ENCODE measurements at places on chromosomes 5 and 9.

- DNase-seq, result peak; percentile 56
Measured at GRCh38 chr5:158287643-158288271, 428.8 kb upstream of the CLINT1 start.

- DNase-seq, result no peak
Measured at GRCh38 chr5:173490681-173491080, 125.8 kb downstream of the BOD1 start.

DNA sequence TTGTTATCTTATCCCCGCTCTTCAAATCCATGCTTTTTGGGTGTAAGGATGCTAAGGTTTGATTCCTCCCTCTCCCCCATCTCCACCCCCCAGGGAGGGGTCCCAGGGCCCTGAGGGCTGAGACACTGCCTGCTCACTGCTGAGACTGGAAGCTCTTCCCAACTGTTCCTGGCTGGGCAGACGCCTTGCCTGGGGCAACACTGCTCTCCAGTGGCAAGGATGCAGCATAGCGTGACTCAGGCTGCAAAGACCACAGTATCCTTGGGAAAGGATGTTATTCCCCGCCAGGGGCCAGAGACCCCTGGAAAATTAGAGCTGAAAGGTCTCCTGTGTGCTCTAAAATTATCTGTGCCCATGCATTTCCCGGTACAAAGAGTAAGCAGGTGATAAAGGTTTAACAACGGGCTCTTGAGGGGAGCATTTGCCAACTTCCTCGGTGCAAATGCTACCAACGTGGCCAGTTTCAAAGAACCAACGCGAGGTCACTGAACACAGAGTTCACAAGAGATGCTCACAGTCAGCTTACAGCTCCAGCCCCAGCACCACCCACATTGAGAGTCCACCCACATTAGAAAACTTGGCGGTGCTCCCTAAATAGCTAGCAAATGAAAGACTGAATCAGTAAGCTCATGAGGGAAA, 271.9 kb downstream of the NSG2 start:
- peak; percentile 82 for DNase-seq

DNA sequence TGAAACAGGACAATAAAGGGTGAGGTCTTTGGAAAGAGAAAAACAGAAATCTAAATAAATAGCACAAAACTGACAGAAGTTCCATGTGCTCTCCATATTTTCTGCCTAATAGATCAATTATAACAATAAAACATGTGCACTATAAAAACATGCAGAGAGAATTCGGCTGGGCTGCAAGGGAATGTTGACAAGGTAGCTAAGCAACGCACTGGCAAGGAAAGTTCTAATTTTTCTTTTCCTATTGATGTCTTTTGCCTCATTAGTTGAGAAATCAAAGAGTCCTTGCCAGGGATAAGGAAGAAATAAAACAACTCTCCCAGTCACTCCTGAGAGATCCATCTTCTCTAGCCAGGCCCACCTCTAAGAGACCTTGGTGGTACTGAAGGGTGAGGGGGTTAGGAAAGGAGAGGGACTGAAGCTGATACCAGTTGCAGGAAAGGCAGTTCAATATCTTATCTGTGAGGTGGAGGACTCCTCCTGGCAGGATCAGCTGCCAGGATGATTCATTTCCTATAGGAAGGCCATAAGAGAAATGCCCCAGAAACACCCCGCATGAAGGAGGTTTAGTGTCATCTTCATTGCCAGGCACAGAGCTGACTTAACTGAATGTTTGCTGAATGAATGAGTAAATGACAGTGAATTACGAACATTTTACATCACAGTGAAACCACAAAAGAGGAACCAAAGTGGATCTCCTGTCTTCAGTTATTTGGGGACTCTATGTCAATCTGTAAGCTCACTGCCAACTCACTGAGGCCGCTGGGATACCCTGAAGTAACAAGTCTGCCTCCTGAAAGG, 63.7 kb upstream of the IFNK start:
- no peak for DNase-seq

- DNase-seq, result peak; percentile 53
Measured at GRCh38 chr9:104984948-104985347, 57.0 kb upstream of the ABCA1 start.

GRCh38 chr5:88555674-88556073, 287.0 kb upstream of the TMEM161B start:
- DNase-seq, result peak; percentile 98

DNA sequence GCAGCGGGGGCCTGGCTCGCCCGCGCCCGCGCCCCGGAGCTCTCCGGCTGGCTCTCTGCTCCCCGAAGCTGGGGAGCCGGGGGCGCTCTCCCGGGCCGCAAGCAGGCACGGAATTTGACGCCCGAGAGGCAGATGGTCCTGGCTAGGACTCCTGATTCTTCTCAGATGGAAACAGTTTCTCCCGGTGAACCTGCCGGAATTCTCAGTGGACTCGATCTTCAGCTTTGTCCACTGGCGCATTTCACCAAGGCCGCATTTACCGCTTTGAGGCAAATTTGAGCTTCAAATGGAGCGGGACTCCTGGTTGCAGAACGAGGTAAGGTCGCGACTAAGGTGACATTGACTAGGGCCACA, 305.7 kb upstream of the KCNN2 start:
- peak; percentile 43 for DNase-seq

GRCh38 chr5:73897893-73898292, 271.9 kb downstream of the ARHGEF28 start:
- no peak for DNase-seq

- DNase-seq, result no peak
Measured at GRCh38 chr5:14054111-14054854, 88.9 kb upstream of the TRIO start.

GRCh38 chr5:176365351-176366231, at the start of gene ARL10:
Gene ARL10, plus strand, starts transcription at chr5:176365487. Its CDS starts 77 bp downstream, at chr5:176365564.
- DNase-seq, result peak; percentile 81

GRCh38 chr5:89302102-89302891, 419.3 kb upstream of the MEF2C start:
- no peak for DNase-seq

GRCh38 chr9:20561531-20561930, 60.8 kb downstream of the MLLT3 start:
- no peak for DNase-seq

DNA sequence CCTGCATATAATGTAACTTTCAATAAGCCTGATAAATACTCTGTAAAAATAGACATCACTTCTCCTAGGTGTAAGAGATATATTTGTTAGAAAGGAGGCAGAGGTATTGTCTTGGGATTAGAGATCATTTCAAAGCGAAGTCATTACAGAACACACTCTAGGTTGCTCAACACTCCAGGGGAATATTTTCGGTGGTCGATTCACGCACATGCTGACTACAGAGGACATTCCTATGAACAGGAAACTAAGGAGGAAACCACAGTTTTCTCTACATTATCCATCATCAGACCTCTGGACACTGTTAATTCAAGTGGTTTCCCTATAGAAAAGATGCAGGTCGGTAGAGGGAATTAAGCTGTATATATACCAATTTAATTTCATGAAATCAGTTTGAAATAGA, 370.0 kb downstream of the NDUFS4 start:
- DNase-seq, result no peak

GRCh38 chr5:146388386-146388785, 49.7 kb downstream of the POU4F3 start:
- DNase-seq, result no peak
